ENCODE measurements at places on chromosomes 3 and 15. TPM values are rescaled to one million over a fixed set of nuclear protein-coding genes. Genes with fewer than 3 reads are reported as not detected.

GRCh38 chr3:64082411-64082810 lies 59.1 kb upstream of the PSMD6 start:
- no peak overlapping the region for H3K27ac ChIP-seq
- H3K4me1 ChIP-seq, result peaks cover 2% of the 10 kb centered on the region
- H3K27me3 ChIP-seq, result no peaks in the 10 kb centered on the region
- no peak for DNase-seq
- H3K4me3 ChIP-seq, result no peak overlapping the region
- H3K36me3 ChIP-seq, result no peaks in the 10 kb centered on the region

- no peak overlapping the region for H3K27ac ChIP-seq
- no peak for DNase-seq
- peaks cover 10% of the 10 kb centered on the region for H3K27me3 ChIP-seq
- no peak overlapping the region for H3K4me3 ChIP-seq
Observed at GRCh38 chr3:192215-192929, 4.2 kb upstream of the CHL1 start.

GRCh38 chr15:71215126-71215894 lies 100.0 kb downstream of the THSD4 start:
- no peaks in the 10 kb centered on the region for H3K27me3 ChIP-seq
- H3K4me1 ChIP-seq, result no peaks in the 10 kb centered on the region
- H3K36me3 ChIP-seq, result no peaks in the 10 kb centered on the region
- H3K4me3 ChIP-seq, result no peak overlapping the region

DNA sequence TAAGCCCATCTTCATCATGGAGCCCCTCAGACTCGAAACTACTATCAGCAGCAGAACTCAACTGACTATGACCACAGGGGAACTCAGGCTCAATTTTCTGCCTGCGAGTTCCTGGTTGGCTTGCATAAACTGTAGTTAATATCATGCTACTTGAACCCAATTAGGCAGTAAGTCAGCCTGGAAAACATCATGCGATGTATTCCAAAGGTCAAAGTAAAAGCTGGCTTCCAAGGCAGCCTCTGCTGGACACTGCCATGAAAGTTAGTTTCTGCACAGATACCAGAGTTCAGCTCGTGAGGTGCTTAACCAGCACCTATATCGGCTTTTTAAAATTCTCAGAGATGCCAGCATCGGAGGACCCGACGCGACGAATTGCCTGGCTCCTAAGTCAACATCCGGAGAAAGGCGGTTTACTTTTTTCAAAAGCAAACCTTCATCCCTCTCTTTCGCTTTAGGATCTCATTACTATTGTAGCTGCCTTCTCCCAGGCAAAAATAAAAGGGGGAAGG lies 3.8 kb downstream of the ANP32A start:
- H3K36me3 ChIP-seq, result peaks cover 43% of the 10 kb centered on the region
- no peaks in the 10 kb centered on the region for H3K27me3 ChIP-seq
- peak overlapping the region; percentile 99 for H3K27ac ChIP-seq
- peaks cover 42% of the 10 kb centered on the region for H3K4me1 ChIP-seq
- H3K4me3 ChIP-seq, result peak overlapping the region; percentile 93

GRCh38 chr15:38894243-38894948 lies 329.8 kb upstream of the RASGRP1 start:
- no peak overlapping the region for H3K4me3 ChIP-seq
- no peaks in the 10 kb centered on the region for H3K27me3 ChIP-seq
- no peak overlapping the region for H3K27ac ChIP-seq
- no peak for DNase-seq

- no peak overlapping the region for H3K4me3 ChIP-seq
- peaks cover 13% of the 10 kb centered on the region for H3K27me3 ChIP-seq
- H3K36me3 ChIP-seq, result no peaks in the 10 kb centered on the region
- H3K27ac ChIP-seq, result no peak overlapping the region
Observed at GRCh38 chr3:9713142-9713541, 9.5 kb downstream of the CPNE9 start.

DNA sequence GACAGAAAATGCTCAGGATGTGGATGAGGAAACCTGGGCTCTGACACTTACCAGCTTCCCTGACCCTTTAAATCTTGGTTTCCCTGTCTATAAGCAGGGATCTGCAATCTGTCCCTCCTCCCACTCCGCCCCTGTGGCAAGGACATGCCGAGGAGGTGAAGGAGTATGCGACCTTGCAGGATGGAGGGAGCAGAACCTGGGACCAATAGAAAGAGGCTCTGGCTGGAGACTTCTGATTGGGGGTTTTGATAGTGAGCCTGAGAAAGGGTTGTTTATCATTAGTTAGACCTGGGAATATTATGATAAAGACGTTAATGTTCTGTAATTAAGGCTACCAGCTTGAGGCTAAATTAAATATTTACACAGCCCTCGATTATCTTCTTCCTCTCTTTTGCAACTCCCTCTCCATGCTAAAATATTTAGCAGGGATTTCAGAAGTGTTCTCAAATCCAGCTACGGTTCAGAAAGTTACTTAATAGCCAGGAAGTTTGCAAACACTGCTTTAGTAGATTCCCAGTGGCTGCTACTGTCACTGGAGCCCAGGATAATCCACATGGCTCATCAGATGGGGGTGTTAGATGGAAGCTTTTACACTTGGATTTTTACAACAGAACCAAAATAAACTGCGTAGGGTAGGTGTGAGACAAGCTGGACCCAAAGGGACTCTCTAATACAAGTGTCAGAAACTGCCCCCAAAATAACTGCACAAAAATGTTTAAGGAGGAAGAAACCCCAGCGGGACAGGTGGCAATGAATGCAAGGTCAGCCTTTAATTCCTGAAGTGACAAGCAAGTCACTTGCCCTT lies 9.2 kb upstream of the PAQR5 start:
- H3K36me3 ChIP-seq, result no peaks in the 10 kb centered on the region
- no peak overlapping the region for H3K4me3 ChIP-seq
- H3K27ac ChIP-seq, result no peak overlapping the region
- DNase-seq, result no peak
- no peaks in the 10 kb centered on the region for H3K4me1 ChIP-seq

DNA sequence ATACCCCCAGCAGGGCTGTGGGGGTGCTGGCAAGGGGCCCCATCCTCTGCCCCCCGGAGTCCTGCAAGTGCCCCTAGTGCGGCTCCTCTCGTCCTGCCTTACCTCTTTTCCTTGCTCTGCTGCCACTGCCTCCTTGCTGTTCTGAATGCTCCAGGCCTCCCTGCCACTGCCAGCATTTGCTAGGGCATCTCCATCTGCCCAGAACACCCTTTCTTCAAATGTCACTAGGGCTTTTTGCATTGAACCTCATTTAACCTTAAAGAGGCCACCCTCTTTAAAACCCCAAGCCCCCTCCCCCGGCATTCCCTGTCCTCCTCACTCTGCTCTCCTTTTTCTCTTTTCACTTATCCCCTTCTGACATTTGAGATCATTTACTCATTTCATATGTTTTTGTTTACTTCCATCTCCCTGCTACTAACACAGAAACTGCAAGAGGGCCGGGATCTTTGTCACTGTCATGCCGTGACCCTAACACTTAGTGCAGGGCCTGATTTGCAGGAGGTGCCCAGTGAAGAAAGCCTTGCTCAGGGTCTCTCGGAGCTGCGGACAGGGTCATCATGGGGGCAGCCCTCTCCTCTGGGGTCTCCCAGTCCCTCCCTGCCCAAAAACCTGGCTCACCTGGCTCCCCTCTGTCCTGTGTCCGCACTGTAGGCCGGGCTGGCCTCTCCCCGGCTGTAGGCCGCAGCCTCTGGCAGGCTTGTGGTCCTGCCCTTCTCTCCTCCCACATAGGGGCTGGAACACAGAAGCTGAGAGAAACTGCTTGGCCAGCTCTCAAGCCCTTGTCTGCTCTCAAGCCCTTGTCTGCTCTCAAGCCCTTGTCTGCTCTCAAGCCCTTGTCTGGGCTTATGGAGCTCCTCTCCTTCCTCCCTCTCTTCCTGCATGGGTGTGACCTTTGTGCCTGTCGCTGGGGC lies at the start of gene ACOX2:
ACOX2 (minus strand) TSS at position 690 of the 911 bp plus-strand sequence. CDS start 2,084 bp downstream, outside the sequence.
- H3K27me3 ChIP-seq, result peaks cover 7% of the 10 kb centered on the region
- no peak within 1 kb of the TSS for H3K27ac ChIP-seq
- no peaks in the 10 kb centered on the region for H3K36me3 ChIP-seq
- DNase-seq, result no peak
- peaks cover 19% of the 10 kb centered on the region for H3K4me1 ChIP-seq

DNA sequence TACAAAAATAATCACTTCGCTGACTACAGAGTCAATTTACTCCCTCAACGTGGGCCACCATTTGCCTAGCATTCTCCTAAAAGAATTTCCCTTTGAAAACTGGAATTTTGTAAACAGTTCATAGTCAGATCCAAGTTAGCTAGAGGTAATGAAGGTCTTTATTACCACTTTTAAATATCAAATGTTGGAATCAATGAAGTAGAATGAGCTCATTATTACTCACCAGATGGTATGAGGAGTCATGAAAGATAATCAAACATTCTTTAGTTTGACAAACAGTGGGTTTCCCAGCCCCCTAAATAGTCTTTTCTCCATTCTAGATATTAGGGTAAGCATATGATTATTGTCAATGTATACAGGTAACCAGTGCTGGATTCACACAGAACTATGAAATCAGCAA lies 455.7 kb upstream of the THBS1 start:
- H3K36me3 ChIP-seq, result no peaks in the 10 kb centered on the region
- H3K27me3 ChIP-seq, result peaks cover 8% of the 10 kb centered on the region
- no peak overlapping the region for H3K27ac ChIP-seq
- peaks cover 20% of the 10 kb centered on the region for H3K4me1 ChIP-seq
- no peak overlapping the region for H3K4me3 ChIP-seq

- no peaks in the 10 kb centered on the region for H3K36me3 ChIP-seq
- DNase-seq, result no peak
- no peak overlapping the region for H3K4me3 ChIP-seq
Observed at GRCh38 chr15:74203914-74204431, 1.4 kb upstream of the STRA6 start.

DNA sequence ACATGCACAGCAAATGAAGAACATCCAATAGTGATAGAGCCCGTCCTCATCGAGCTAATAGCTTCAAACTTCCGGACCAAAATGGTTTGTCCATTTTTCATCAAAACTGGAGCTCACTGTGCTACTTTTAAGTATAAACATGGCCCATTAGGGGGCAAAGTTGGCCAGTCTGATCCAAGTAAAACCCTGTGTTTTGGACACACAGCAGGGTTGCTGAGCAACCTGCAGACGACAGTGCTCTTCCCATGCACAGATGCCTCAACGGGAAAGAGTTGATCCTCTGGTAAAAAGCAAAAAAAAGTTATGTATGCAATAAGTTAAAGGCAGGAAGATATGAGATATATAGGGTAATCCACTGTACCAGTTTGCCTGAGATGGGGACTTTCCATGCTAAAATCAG lies 244.0 kb upstream of the THBS1 start:
- no peak overlapping the region for H3K27ac ChIP-seq
- H3K36me3 ChIP-seq, result no peaks in the 10 kb centered on the region
- no peak for DNase-seq
- H3K4me1 ChIP-seq, result no peaks in the 10 kb centered on the region
- H3K4me3 ChIP-seq, result no peak overlapping the region
- H3K27me3 ChIP-seq, result peaks cover 5% of the 10 kb centered on the region

- H3K4me1 ChIP-seq, result peaks cover 18% of the 10 kb centered on the region
- no peaks in the 10 kb centered on the region for H3K36me3 ChIP-seq
- no peak overlapping the region for H3K27ac ChIP-seq
- peaks cover 5% of the 10 kb centered on the region for H3K27me3 ChIP-seq
Observed at GRCh38 chr3:184652465-184652864, 59.4 kb downstream of the MAGEF1 start.

DNA sequence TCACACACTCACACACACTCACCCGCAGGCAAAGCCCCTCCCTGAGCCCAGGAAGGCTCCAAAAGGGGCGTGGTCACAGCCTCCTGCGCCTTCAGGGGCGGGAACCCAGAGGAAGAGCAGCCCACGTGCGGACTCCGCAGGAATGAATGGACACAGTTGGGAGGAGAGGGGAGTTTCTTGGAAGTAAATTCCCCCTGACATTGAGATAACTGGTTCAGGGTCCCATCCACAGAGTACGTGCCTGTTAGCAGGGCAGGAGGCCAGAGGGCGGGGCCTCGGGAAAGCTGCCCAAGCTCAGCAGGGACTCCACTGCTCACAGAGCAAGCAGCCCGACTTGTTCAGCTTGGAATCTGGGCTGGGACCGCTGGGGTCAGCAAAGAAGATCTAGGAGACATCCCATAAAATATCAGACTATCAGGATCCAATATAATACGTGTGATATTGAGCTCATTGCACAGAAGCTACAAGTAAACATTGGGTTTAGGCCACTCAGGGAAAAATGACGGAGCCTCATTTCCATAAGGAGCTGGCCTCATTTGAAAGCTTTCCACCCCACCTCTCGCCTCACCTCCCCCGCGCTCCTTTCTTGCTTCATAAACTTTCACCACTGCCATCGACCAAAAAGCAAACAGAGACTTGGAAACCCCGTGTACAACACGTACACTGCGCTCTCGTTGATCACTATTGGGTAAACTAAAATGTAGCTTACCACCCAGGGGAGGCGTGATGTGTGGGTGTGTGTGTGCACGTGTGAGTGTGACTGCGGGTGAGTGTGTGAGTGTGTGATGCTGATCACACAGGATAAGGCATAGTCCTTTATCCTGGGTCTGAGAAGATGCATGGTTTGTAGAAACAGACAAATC lies 36.0 kb downstream of the TM2D3 start:
- DNase-seq, result no peak
- H3K27me3 ChIP-seq, result no peaks in the 10 kb centered on the region
- no peaks in the 10 kb centered on the region for H3K36me3 ChIP-seq
- H3K27ac ChIP-seq, result no peak overlapping the region
- no peak overlapping the region for H3K4me3 ChIP-seq

GRCh38 chr3:87792534-87793336 lies 266.1 kb downstream of the CGGBP1 start:
- H3K4me1 ChIP-seq, result peaks cover 22% of the 10 kb centered on the region
- peaks cover 64% of the 10 kb centered on the region for H3K27me3 ChIP-seq
- H3K4me3 ChIP-seq, result peak within 1 kb of the TSS; percentile 75

- H3K27me3 ChIP-seq, result no peaks in the 10 kb centered on the region
- H3K27ac ChIP-seq, result no peak overlapping the region
- no peak overlapping the region for H3K4me3 ChIP-seq
- H3K4me1 ChIP-seq, result no peaks in the 10 kb centered on the region
- no peak for DNase-seq
Observed at GRCh38 chr3:24123596-24123995, 178.5 kb downstream of the NR1D2 start.

DNA sequence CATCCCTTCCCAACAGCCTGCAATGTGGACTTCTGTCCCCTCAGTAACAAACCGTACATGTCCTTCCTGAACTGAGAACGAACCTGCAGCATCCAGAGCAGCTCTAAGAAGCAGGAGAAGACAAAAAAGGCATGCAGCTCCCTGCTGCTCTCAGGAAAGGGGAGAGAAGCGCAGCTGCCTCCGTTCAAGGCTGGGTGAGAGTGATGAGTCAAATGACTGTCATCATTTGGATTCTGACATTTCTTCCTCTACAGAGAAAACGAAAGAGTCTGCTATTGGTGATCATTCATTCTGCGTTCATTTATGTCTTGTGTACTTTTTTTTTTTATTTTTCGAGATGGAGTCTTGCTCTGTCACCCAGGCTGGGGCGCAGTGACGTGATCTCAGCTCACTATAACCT lies 677.8 kb downstream of the FHIT start:
- no peaks in the 10 kb centered on the region for H3K4me1 ChIP-seq
- H3K27ac ChIP-seq, result no peak overlapping the region
- peaks cover 4% of the 10 kb centered on the region for H3K27me3 ChIP-seq
- H3K4me3 ChIP-seq, result no peak overlapping the region
- no peak for DNase-seq

The RBM6 gene
- total RNA-seq, result 99.2 TPM

The GADL1 gene
- not detected for total RNA-seq

The ADAMTS17 gene
- 1.1 TPM for total RNA-seq

The LRRIQ4 gene
- 0.16 TPM for total RNA-seq

The POPDC2 gene
- total RNA-seq, result 0.94 TPM

The GRAMD2A gene
- total RNA-seq, result not detected

The SLC24A5 gene
- not detected for total RNA-seq
